Posterior vena cava (tissue), 2 donors: ENCODE measurements at places on chromosomes 16 and 17. TPM values are rescaled to one million over a fixed set of nuclear protein-coding genes. Genes with fewer than 3 reads are reported as not detected.

- DNase-seq, result no peak
These were observed 12.1 kb downstream of the DRC7 start for GRCh38 chr16:57706717-57707116.

DNA sequence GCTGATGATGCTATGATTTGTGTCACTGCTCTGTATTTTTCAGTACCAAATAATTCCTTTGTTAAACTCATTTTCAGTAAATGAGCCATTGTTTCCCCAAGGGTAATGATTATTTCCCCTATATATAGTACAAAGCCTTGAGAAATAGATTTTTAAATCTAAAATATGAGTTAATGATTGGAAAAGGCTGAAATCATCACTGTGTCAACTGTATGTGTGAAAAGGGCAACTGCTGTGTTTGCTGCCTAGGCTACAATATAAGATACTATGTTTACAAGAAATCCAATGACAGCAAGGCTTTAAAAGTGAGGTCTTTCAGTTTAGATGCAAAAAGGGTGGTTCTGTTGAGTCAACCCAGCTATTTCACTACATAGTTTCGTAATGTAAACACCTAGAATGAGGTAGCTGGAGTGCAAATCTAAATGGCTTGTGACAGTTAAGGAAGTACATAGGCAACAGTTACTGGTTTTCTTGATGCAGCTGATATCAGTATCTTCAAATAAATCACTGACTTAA is 15.3 kb downstream of the NLK start:
- DNase-seq, result no peak

DNA sequence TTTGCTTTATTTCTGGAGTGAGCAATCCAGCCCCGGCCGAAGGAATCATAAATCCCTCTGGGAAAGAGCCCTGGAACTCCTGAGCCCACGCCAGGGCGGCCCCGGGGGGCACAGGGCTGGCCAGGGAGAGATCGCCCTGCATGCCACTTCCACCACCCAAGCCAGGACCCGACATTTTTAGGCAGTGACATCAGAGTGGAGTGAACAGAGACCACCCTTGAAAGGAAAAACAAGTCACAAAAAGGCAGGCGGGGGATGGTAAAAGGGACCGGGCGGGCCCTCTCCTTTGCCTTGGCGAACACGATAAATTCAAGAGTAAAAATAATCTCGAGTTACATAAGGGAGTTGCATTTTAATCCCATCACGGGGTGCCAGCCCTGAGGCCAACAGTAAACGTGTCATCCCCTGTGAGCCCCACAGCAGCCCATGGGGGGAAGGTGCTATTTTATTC is 284.1 kb downstream of the C16orf95 start:
- DNase-seq, result peak; percentile 74

- no peak for DNase-seq
These were observed 93.2 kb downstream of the CACNG3 start for GRCh38 chr16:24349320-24349719.

Gene CEMP1
- not detected for total RNA-seq

- no peak for DNase-seq
These were observed 36.2 kb upstream of the TEKT3 start for GRCh38 chr17:15377616-15378015.

- DNase-seq, result no peak
These were observed 33.8 kb downstream of the GTF3C1 start for GRCh38 chr16:27515874-27516353.

DNA sequence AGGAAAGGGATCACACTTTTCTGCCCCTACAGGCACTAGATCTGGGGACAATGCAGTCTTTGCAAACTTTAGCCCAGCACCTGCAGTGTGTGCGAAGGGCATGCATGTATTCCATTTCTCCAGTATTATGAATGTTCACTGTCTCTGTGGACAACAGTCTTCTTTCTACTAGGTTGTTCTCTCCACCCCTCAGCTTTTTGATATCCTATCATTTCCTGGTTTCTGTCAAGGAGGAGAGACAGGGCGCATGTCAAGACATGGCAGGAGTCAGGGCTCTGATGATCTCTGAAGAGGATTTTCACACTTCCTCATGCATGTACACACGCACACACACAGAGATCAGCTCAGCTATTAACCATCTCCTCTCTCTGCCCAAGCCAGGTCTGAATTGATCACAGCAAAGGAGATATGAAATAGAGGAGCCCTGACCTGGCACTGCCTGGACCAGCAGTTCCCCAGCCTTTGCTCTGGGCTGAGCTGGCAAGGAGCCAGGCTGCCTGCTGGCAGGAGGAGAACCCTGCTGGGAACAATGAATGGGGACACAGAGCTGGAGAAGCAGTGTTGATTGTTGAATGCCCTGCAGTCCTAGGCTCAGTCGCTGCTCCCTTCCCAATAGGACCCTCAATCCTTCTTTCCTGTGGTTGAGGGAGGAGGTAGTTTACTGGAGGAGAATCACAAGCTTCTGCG is 2.6 kb downstream of the GPR179 start:
- no peak for DNase-seq

GRCh38 chr17:3915995-3916696 is at the start of gene P2RX1:
TSS of gene P2RX1 (minus strand) at chr17:3916465. CDS start at chr17:3916225, 240 bp downstream.
- DNase-seq, result peak; percentile 87

GRCh38 chr17:77382356-77382911 is 241.7 kb downstream of the SEC14L1 start:
- no peak for DNase-seq

GRCh38 chr16:10992112-10992511 is 47.7 kb downstream of the CLEC16A start:
- DNase-seq, result no peak

Gene ZG16B
- not detected for total RNA-seq

Gene ZNF771
- 5.6 TPM for total RNA-seq

DNA sequence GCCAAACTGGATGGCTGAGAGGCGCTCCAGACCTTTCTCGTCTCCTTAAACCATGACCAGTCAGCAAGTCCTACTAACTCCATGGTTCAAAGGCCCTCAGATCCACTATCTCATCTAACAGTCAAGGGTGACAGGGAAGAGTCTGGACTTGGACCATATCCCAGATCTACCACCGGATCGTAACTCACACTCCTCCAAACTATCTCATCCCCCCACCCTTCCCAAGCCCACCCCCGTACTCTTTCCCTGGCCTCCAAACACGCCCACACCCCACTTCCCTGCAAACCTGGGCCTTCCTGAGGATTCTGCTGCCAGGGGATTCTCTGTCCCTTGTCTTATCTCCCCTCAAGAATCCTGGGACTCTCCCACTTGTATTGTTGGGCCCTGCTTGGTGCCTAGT is 5.1 kb downstream of the CDIP1 start:
- no peak for DNase-seq

DNA sequence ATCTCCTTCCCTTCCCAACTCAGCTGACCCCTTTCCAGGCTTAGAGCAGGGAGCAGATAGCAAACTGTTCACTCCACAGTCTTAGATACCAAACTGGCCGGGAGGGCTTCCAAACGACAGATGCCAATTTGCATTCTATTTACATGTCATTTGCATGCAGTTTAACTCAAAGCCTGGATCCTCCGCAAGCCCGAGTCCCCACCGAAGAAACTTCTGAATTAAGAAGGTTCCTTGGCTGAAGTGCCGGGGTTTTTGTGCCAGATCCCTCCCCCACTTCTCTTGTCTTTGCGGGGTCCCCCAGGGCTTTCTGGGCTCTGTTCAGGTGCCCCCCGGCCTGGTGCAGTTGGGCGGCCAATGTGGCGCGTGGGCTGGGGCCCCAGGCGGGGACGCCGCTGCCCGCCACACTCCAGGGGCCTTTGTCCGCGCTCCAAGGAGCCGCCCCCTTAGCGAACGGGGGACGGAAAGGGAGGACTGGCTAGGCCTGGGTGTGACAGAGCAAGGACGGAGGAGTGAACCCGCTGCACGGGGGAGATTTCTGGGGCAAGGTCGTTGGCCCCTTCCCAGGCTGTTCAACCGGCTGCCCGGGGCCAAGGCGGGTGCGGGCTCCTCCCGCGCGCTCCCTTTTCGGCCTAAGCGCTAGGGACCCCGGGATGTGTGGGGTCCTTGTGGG is 1.2 kb downstream of the GPRC5B start:
- DNase-seq, result no peak
